ENCODE measurements at places on chromosomes 12 and 14.

DNA sequence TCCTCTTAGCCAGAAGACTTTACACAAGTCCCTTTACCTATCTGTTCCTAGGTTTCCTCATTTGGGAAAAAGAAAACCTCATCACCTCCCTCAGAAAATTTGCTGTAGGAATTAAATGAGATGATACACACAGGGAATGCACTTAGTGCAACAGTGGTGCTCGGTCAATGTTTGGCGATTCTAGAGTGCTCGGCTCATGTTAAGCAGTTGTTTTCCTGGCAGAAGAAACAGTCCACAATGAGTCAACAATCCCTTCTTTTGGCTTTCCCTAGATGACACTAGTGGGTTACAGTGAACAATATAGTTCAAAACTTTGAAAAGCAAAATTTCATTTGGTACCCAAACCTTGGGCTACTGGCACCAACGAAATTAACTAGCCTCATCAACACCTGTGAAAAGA is 3.9 kb upstream of the TMEM233 start:
- no peak for DNase-seq

GRCh38 chr12:8834230-8834629 is 11.8 kb downstream of the A2ML1 start:
- DNase-seq = no peak

GRCh38 chr12:6643569-6644256 is 3.5 kb downstream of the ACRBP start:
- DNase-seq = no peak

DNA sequence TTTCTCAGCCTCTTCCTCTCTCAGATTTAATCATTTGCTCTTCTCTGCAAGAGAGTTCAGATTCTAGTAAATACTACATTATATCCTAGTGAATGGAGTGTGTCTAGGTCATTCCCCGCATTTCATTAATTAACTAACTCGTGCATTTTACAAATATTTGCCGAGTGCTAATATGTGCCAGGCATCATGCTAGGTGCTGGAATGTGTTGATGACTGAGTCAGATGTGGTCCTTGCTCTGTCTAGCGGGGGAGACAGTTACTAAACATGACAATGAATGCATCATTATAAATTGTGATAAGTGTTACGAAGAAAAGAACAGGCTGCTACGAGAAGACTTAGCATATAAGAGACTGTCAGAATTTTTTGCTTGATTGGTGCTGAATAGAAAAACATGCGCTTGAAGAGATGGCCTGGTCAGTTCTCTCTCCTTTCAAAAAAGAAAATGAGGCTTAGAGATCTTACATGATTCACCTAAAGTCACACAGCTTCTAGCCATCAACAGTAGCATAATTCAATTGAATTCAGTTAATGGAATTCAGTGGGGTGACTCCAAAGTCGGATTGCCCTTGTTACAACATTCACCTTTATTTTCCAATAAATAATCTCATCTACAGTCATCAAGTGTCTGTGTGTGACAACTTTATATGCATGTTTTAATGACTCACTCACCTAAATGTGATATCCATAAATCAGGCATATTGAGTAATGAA is 48.7 kb upstream of the MAX start:
- no peak for DNase-seq

- DNase-seq = no peak
Measured at GRCh38 chr12:26699237-26699636, 133.8 kb downstream of the ITPR2 start.

Data from GM13976 (cell line).